ENCODE measurements at places on chromosomes 5 and 9. TPM values are rescaled to one million over a fixed set of nuclear protein-coding genes. Genes with fewer than 3 reads are reported as not detected.

- no peak for DNase-seq
Measured at GRCh38 chr9:136255896-136256890, 10.6 kb upstream of the QSOX2 start.

GRCh38 chr9:15182730-15183129, 124.3 kb downstream of the TTC39B start:
- DNase-seq: no peak

DNA sequence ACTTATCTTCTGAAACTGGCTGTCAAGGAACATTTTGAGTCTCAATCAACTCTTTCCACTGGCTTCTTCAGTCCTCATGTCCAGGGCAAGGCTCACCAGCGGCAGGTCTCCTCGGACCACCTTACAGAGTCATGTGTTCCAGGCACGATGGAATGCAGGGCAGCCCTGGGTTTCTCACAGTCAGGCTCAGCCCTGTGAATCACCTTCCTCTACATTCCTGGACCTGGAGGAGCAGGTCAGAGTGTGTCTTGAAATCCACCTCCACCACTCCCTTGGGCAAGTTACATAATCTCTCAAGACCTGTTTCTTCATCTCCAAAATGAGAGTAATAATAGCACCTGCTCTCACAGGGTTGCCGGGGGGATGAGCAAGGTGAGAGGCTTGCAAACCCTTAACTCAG, 16.0 kb downstream of the ENC1 start:
- DNase-seq: no peak

- DNase-seq: no peak
Measured at GRCh38 chr5:179880066-179880650, 21.5 kb upstream of the MRNIP start.

- DNase-seq: peak; percentile 98
Measured at GRCh38 chr9:134502809-134503211, 138.8 kb upstream of the COL5A1 start.

- peak; percentile 27 for DNase-seq
Measured at GRCh38 chr9:99058964-99059921, 45.7 kb upstream of the TGFBR1 start.

DNA sequence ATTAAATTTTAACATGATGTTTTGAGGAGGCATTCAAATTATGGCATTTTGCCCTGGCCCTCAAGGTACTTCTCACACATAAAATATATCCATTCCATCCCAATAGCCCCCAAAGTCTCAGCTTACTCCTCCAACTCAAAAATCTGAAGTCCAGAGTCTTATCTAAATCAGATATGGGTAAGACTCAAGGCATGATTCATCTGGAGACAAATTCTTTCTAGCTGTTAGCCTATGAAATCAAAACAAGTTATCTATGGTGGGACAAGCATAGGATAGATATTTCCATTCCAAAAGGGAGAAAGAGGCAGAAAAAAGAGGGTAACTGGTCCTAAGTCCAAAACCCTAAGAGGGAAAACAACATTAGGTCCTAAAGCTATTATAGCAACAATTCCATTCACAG, 408.4 kb downstream of the ZNF608 start:
- DNase-seq: no peak

DNA sequence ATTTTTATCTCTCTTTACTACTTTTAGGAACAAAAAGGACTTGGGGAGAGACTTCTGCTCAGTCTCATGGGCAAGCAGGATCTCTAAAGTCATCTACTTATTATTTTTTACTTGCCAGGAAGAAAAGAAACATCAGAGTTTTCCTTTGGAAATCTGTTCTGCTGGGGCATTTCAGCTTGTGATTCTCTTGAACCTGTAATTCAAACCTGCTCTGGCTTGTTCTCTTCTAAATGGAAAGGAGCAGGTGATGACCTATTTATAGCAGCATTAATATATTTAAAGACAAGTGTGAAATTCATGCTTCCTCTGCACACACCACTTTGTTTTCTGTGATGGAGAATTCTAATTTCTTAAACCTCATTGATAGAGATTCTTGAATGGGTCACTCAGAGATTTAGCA, 2.0 kb downstream of the ADCY2 start:
- no peak for DNase-seq

GRCh38 chr9:68825762-68826472, 120.9 kb downstream of the PIP5K1B start:
- no peak for DNase-seq

- DNase-seq: peak; percentile 77
Measured at GRCh38 chr9:73179589-73179988, 27.9 kb downstream of the ANXA1 start.

GRCh38 chr9:113598883-113599282, 135.4 kb downstream of the RGS3 start:
- DNase-seq: peak; percentile 46

DNA sequence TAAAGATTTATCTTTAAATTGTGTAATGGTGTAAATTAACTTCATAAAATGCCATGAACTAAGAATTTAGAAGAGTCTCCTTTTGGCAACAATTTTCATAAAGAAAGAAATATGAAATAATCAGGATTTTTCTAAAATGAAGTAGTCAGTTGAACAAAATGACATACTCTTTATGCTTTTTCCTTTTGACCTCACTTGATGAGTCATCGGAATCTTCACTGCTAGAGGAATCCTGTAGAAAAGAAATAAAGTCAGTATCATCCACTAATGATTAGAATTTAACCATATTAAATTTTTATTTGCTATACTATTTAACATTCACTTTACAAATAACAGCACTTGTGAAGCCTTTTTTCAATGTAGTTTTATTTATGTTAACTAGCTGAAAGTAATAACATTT, 26.1 kb downstream of the CHD1 start:
- peak; percentile 28 for DNase-seq

GRCh38 chr5:180901319-180902009, 2.5 kb downstream of the BTNL8 start:
- DNase-seq: no peak

- DNase-seq: peak; percentile 43
Measured at GRCh38 chr5:134101686-134102439, 12.6 kb upstream of the TCF7 start.

- DNase-seq: no peak
Measured at GRCh38 chr9:124001866-124002525, 9.6 kb upstream of the LHX2 start.

DNA sequence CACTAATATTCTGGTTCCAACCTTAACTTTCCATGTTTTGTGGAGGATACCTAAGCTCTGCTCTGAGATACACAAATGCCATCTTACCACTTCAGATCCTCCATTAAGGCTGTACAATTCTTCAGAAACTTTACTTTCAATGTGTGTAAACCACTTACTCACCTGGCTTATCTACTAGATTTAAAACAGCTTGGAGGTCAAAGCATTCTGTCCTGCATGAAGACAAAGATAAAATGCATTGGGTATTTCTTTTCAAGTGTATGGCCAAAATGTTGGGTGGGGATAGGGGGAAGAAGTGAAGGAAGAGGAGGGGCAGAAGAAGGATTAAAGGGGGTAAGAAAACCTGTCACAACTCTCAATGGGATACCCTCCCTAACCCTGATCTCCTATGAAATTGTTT, 939 bp downstream of the GOLGA1 start:
- DNase-seq: no peak

DNA sequence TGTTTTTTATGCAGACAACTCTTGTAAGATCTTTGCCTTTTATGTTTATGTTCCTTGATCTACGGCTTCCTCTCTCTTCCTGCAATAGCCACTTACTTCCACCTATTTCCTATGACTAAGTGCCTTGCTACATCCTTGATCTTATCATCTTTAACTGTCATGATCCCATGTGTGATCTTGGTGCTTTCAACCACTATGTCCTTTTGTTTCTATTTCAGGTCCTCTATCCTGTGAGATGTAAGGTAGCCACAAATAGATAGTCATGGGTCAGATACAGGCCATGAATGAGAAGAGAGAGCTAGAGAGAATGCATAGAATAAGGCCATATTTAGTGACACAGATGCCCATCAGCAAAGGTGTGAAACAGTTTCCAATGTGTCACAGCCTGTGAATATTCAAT, 243.6 kb upstream of the HAPLN1 start:
- DNase-seq: peak; percentile 82

DNA sequence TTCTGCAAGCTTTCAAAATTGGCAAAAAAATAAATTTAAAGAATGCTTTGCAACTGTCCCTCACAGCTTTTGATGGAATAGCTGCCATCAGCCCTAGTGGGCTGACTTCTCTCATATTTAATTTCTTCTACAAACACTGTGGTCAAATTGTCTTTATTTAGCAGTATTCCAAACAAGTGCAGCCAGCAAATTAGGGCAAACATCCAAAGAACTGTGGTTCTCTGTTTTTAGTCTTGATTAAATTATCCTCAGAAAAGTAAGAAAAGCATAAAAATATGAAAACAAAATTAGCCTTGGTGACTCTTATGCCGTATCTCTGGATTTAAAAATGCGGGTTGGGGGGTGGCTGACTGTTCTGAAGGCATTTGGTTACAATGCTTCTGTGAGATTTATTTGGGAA, 95.8 kb upstream of the RETREG1 start:
- no peak for DNase-seq

GRCh38 chr9:111985315-111985714, 88.7 kb downstream of the UGCG start:
- DNase-seq: no peak

DNA sequence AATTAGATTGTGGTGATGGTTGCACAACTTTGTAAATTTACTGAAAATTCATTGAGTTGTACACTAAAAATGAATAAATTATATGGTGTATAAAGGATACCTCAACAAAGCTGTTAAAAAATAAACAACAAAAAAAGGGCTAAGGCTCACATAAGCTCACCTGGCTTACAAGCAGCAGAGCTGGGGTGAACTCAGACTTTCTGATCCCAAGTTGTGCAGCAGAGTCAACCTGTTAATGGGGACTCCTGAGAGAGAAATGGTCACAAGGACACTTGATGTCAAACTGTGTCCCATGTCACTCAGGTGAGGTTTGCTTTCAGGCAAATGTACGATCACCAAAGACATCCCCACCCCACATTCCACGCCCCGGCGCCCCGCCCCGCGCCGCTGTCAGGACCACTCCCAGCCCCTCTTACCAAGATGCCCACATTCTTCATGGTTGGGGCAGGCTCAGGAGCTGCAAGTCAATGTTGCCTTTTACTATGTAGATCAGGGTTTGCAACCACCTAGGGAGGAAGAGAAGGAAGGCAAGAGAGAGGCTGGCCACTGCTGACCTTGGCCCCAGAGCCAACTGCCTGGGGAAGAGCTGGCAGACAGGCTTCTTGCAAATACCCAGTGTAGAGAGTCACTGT, 22.4 kb upstream of the SLC36A1 start:
- DNase-seq: no peak

DNA sequence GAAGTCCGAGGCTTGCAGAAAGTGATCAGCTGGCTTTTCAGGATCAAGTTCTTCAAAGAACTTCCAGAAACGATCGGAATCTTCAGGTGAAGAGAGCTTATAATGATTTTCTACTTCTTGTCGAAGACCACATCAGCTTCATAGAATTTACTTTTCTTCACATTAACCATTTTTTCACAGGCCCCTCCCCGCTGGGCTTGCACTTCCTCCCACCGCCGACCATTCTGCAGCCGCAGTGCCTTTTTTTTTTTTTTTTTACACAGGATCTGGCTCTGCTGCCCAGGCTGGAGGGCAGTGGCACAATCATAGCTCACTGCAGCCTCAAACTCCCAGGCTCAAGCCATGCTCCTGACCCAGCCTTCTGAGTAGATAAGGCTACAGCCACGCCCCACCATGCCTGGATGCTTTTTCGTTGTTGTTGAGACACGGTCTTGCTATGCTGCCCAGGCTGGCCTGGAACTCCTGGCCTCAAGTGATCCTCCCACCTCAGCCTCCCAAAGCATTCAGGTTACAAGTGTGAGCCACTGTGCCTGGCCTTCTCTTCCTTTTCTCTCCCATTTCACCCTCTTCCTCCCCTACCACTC, 15.3 kb upstream of the RNF130 start:
- no peak for DNase-seq

- no peak for DNase-seq
Measured at GRCh38 chr5:67511911-67512310, 315.3 kb upstream of the CD180 start.

GRCh38 chr5:78562001-78562400, 86.6 kb downstream of the LHFPL2 start:
- no peak for DNase-seq

- DNase-seq: no peak
Measured at GRCh38 chr5:74956278-74956677, 90.1 kb upstream of the FAM169A start.

DNA sequence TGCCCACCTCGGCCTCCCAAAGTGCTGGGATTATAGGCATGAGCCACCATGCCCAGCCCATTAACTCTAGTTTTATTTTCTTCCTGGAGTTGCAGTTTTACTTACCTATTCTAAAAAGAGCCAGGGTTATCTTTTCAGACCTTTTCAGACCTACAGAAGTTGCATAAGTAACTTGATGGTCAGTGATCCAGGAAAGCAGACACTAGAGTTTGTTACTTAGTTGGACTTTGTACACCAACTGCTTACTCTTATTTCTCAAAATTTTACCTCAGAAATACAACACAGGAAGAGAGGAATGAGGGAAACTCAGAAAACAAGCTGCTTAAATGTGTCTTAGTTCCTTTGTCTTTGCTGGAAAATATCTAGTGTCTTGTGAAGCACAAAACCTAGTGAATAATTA, 25.4 kb downstream of the RAD23B start:
- DNase-seq: no peak

DNA sequence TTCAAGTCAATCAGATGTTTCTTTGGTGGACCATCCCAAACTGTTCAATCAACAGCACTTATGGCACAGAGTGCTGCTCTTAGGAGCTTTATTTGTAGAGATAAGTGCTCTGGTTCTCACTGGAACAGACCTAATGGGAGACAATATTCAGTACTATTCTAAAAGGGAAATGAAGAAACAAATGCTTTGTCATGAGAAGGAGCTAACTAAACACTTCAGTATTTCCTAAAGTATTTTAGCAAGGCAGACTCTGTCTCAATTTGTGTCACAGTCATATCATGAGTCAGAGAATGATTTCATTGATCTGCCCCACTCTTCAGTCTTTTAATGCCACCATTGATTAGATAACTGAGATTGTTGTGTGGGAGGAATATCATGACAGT, 175.3 kb downstream of the SLF1 start:
- DNase-seq: peak; percentile 20

DNA sequence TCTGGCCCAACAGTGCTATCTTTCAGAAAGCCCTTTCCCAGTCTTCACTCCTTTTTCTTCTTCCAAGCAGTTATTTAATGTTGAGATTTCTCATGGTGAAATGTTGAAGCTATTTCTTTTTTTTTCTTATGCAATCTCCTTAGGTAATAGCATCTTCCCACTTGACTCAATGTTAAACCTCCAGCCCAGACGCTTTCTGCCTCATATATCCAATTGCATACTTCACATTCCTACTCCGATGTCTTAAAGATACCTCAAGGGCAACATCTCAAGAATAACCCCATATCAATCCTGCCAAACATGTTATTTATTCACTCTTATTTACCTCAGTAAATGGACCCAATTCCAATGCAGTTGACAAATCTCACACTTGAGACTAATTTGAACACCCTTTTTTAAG, 187.3 kb downstream of the CDH12 start:
- no peak for DNase-seq

PTPN3 gene
- total RNA-seq: 1.6 TPM

UBAP2 gene
- total RNA-seq: 10.7 TPM

SLC27A6 gene
- not detected for total RNA-seq

RPL12 gene
- 1,832 TPM for total RNA-seq

GMCL2 gene
- not detected for total RNA-seq

FBLL1 gene
- total RNA-seq: 1.7 TPM

RNF145 gene
- 38.3 TPM for total RNA-seq

DIAPH1 gene
- 29.1 TPM for total RNA-seq

PHF19 gene
- 73.4 TPM for total RNA-seq

OTULIN gene
- total RNA-seq: 16.6 TPM

THBS4 gene
- total RNA-seq: under 0.01 TPM

BTNL3 gene
- total RNA-seq: not detected

NR5A1 gene
- total RNA-seq: not detected

FOXD4L4 gene
- not detected for total RNA-seq

GRAMD2B gene
- total RNA-seq: 26.0 TPM
